NCI-H774 (cell line): ENCODE measurements at places on chromosomes 11 and 22.

- DNase-seq, result no peak
Observed at GRCh38 chr22:42022162-42022847, 23.7 kb downstream of the WBP2NL start.

- DNase-seq, result no peak
Observed at GRCh38 chr11:77200351-77201268, 72.6 kb downstream of the MYO7A start.

DNA sequence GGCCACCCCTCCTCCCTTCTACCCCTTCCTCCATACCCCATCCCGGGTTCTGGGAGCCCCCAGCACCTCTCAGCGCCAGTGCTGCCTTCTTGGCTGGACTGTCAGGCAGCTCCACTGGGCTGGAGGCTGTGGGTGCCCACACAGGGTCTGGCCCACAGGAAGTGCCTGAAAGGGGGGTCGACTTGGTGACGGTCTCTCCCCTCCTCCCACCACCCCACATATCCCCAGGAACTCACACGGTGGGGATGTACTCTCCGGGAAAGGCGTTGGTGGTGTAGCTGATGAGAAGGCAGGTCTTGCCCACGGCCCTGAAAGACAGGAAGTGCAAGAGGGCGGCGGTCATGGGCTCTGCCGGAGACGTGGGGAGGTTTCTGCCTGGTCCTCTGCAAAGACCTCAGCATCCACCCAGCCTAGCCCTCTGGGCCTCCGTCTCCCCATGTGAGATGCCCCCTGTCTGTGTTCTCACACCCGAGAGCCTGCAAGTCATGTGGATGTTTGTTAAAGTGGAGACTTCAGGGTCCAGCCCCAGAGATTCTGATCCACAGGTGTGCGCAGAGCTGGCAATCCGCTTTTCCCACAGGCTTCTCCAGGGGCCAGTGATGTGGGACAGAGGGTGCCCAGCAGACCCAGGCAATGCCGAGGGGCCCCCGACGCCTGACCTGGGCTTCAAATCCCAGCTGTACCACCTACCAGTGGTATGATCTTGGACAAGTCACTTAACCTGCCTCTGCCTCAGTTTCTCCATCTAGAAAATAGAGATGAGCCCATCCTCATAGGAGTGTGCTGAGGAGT is 2.5 kb downstream of the RAC2 start:
- no peak for DNase-seq

- no peak for DNase-seq
Observed at GRCh38 chr11:132644520-132645239, 887.6 kb downstream of the OPCML start.

DNA sequence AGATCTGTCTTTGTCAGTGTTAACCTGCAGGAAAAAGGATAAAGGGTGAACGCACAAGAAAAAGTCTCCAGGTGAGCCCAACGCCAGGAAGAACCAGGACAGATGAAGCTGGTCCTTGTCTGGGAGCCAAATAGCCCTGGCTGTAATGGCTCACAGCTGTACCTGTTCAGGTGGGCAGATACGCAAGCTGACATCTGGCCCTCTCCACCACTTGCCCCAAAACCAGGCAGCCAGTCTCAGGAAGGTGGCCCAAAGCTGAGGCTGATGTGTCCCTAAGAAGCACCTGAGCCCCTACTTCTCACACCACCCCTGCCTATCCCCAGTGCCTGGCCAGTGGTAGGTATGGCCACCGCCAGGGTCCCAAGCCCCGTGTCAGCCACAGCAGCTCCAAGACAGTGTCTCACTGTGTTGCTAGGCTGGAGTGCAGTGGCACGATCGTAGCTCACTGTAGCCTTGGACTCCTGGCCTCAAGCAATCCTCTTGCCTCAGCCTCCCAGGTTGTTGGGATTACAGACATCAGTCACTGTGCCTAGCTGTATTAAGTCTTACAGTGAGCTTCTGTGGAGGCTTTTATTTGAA is 14.8 kb downstream of the TOP3B start:
- no peak for DNase-seq

DNA sequence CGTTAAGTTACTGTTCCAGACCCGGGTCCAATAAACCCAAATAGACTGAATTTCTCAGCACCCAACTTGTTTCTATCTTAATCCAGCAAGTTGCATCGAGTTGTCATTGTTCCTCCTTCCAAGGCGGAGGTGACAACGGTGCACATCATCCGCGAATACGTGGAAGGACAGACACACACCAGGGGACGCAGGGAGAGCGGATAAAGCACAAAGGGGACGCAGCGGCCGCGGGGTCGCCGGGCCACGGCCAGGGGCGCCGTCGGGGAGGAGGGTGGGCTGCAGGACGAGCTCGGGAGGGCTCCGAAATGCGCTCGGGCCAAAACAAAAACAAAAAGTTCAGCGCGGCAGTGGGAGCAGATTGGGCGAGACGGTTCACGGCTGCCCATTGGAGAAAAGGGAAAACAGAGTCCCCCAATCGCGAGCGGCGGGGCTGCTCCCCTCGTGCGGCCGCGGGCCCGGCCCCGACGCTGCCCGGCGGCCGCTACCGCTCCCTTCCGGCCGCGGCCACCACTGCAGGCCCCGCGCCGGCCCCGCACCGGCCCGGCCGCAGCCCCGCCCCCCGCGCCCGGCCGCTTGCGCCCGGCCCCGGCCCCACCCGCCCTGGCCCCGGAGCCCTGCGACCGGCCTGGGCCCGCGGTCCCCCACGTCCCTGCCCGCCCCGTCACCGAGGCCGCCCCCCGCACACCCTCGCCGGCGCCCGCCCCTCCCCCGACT is 518 bp downstream of the KMT5B start:
- DNase-seq, result peak; percentile 65

DNA sequence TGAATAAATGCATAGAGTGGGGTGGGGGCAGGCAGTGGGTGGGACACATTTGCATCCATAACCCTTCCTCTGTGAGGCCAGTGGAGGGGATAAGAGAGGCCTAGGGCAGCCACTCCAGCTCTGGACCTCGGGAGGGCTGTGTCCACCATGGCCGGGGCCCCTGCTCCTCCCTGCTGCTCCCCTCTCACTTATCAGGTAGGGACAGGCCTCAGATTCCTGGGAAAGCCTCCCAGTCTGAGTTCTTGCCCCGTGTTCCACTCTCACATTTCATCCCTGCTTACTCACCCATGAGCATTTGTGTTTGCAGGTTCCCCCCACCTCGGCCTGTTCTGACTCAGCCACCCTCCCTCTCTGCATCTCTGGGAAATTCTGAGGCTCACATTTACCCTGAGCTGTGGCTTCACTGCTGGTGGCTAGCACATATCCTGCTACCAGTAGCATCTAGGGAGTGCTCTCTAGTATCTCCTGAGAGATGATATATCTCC is 128.7 kb upstream of the TOP3B start:
- no peak for DNase-seq

DNA sequence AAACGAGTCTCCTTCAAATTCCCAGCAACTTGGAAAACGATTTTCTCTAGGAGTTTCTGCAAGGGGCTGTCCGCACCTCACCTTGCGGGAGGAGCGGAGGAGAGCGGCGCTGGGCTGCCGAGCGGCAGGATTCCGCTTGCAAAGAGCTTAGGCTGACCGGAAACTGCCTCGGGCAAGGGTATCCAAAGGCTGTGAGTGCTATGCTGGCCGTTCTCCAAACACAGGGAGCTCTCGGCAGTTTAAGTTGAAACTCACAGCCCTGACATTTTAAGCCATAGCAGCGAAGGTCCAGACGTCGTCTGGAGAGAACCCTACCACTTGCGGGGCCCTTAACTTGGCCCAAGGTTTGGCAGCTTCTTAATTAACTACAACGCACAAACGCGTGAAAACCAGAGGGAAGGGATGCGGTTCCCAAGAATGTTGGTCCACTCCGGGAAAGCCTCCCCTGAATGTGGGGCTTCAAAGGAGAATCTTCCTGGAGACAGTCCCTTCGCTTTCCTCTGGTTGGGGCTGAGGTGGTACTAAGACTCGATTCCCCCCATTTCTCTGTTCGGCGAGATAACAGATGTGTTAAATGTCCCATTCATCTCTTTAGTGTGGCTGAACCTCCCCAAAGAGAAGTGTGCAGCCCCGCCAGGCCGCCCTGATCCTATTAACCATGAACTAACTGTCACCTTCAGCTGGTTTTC is 1.1 kb upstream of the DBX1 start:
- DNase-seq, result no peak
